ENCODE measurements at places on chromosomes 3 and 15. TPM values are rescaled to one million over a fixed set of nuclear protein-coding genes. Genes with fewer than 3 reads are reported as not detected.

Gene GOLGA6L10
- total RNA-seq: under 0.01 TPM

DNA sequence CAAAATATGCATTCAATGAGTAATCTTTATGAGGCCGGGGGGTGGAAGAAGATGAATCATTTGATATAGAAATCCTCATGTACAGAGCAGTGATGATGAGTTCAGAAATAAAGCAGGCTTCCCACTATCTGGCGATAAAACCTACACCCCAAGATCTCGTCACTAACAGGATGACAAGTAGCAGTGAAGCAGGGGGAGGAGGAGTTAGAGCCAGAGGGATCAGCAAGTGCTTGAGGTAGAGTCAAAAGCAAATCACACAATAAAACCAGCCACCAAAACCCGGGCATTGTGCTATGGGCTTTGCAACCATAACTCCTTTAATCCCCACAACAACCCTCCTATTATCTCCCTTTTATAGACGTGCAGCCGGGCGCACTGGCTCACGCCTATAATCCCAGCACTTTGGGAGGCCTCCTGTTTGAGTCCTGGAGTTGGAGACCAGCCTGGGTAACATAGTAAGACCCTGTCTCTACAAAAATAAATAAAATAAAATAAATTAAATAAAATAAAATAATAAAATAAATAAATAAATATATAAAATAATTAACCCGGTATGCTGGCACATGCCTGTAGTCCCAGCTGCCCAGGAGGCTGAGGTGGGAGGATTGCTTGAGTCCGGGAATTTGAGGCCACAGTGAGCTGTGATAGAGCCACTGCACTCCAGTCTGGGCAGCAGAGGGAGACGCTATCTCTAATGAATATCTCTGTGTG lies 53.0 kb downstream of the STARD5 start:
- peaks cover 7% of the 10 kb centered on the region for H3K4me1 ChIP-seq
- H3K36me3 ChIP-seq: peaks cover 7% of the 10 kb centered on the region
- H3K4me3 ChIP-seq: no peak overlapping the region
- H3K27me3 ChIP-seq: no peaks in the 10 kb centered on the region

Gene FGF7
- 34.8 TPM for total RNA-seq

- peaks cover 17% of the 10 kb centered on the region for H3K4me1 ChIP-seq
- H3K27me3 ChIP-seq: no peaks in the 10 kb centered on the region
- no peak overlapping the region for H3K4me3 ChIP-seq
- H3K27ac ChIP-seq: no peak overlapping the region
These were observed 29.3 kb upstream of the GALNT15 start for GRCh38 chr3:16145176-16145575.

- DNase-seq: peak; percentile 59
- no peak overlapping the region for H3K4me3 ChIP-seq
- no peaks in the 10 kb centered on the region for H3K36me3 ChIP-seq
- 0 out of 2 replicates have a peak, but pooled peaks cover 2% of the 10 kb centered on the region for H3K4me1 ChIP-seq
These were observed 112.1 kb downstream of the CMSS1 start for GRCh38 chr3:99929745-99930139.

DNA sequence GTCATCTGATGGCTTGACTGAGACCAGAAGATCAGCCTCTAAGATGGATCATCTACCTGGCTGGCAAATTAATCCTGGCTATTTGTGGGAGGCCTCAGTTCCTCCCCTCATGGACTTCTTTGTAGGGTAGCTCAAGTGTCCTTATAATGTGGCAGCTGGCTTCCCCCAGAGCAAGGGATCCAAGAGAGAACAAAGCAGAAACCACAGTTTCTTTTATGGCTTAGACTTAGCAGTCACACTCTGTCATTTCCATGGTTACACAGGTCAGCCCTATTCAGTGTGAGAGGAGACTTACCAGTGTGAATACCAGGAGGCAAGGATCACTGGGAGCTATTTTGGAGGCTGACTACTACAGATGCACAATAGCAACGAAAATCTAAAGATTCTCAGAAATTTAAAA lies 15.3 kb upstream of the ARL14 start:
- no peaks in the 10 kb centered on the region for H3K27me3 ChIP-seq
- H3K4me1 ChIP-seq: peaks cover 2% of the 10 kb centered on the region
- H3K27ac ChIP-seq: no peak overlapping the region
- no peaks in the 10 kb centered on the region for H3K36me3 ChIP-seq

Data from IMR-90 (cell line).